ENCODE measurements at places on chromosomes 6 and 20. TPM values are rescaled to one million over a fixed set of nuclear protein-coding genes. Genes with fewer than 3 reads are reported as not detected.

PTCRA gene
- not detected for total RNA-seq

PHACTR3 gene
- total RNA-seq = not detected

IPCEF1 gene
- total RNA-seq = 20.3 TPM

COL21A1 gene
- total RNA-seq = not detected

TBXT gene
- not detected for total RNA-seq

OVOL2 gene
- not detected for total RNA-seq

- peaks cover 59% of the 10 kb centered on the region for H3K4me1 ChIP-seq
- DNase-seq = no peak
- H3K27me3 ChIP-seq = no peaks in the 10 kb centered on the region
- peaks cover 48% of the 10 kb centered on the region for H3K36me3 ChIP-seq
- no peak overlapping the region for H3K4me3 ChIP-seq
- H3K27ac ChIP-seq = peak overlapping the region; percentile 41
Measured at GRCh38 chr6:137387096-137387764, 107.0 kb downstream of the OLIG3 start.

DNA sequence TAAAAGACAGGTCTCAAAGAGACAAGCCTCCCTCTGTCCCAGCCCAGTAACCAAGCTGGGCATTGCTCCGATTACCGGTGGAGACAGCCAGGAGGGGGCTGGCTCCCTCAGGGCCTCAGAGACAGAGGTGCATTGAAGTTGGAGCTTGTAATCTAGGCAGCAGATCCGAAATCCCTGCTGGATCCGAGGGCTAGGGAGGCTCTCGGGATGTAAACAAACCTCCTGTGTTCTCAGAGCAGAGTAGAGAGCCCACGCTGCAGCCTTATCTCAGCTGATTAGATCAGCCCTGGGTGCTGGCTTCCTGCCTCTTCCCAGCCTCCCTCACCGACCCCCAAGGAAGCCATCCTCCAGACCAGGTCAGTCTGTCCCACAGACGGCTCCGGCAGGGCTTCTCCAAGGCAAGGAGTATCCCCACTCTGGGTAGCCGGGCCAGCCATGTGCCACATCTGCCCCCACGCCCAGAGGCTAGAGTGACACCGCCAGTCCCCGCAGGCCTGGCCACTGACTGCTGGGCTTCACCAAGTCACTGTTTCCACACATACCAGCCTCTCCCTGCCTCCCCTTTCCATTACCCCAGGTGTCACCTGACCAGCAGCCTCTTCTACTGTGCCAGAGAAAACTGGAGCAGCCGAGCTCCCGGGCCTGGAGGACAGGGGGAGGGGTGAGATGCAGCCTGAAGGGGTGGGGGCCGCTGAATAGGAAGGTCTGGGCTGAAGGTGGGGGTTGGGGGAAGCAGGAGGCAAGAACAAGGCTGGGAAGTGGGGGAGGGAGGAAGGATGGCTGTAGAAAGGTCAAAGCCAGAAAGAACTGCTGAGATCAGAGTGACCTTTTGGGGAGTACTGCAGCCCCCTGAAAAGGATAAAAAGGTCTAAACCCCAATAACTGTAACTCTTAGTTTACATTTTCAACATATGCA is 6.0 kb downstream of the SDC4 start:
- peaks cover 54% of the 10 kb centered on the region for H3K4me1 ChIP-seq
- no peak overlapping the region for H3K4me3 ChIP-seq
- H3K27ac ChIP-seq = no peak overlapping the region
- no peak for DNase-seq
- peaks cover 13% of the 10 kb centered on the region for H3K36me3 ChIP-seq
- H3K27me3 ChIP-seq = no peaks in the 10 kb centered on the region

- H3K4me1 ChIP-seq = no peaks in the 10 kb centered on the region
- H3K36me3 ChIP-seq = no peaks in the 10 kb centered on the region
- H3K4me3 ChIP-seq = no peak overlapping the region
- no peak overlapping the region for H3K27ac ChIP-seq
Measured at GRCh38 chr6:147029923-147030322, 174.3 kb upstream of the STXBP5 start.

GRCh38 chr20:63284544-63284949 is 8.4 kb upstream of the COL20A1 start:
- peak overlapping the region; percentile 55 for H3K27ac ChIP-seq
- H3K4me3 ChIP-seq = peak overlapping the region; percentile 71
- no peaks in the 10 kb centered on the region for H3K27me3 ChIP-seq
- peaks cover 3% of the 10 kb centered on the region for H3K36me3 ChIP-seq

DNA sequence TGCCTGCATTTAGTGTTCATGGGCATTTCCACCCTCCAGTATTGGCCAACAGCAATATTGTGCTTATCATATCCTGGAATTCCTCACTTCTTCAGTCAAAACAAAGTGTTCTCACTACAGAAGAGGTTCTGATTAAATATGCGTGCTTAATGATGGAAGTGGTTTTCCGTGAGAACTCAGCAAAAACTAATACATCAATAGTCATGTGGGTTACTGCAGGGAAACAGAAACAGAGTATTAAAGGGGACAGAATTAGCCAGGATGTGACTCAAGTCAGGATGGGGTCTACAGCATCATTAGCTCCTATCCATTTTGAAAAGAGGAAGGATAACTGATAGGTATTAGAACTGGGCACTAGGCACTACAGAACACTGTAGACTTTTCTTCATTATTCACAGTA is 384.6 kb downstream of the CDKAL1 start:
- no peak overlapping the region for H3K27ac ChIP-seq
- H3K27me3 ChIP-seq = no peaks in the 10 kb centered on the region
- H3K36me3 ChIP-seq = peaks cover 25% of the 10 kb centered on the region
- no peak overlapping the region for H3K4me3 ChIP-seq
- DNase-seq = no peak

GRCh38 chr20:17419479-17420041 is 111.6 kb downstream of the BFSP1 start:
- peaks cover 21% of the 10 kb centered on the region for H3K27me3 ChIP-seq
- H3K4me1 ChIP-seq = no peaks in the 10 kb centered on the region
- no peak overlapping the region for H3K27ac ChIP-seq
- H3K36me3 ChIP-seq = no peaks in the 10 kb centered on the region
- DNase-seq = no peak
- no peak overlapping the region for H3K4me3 ChIP-seq

DNA sequence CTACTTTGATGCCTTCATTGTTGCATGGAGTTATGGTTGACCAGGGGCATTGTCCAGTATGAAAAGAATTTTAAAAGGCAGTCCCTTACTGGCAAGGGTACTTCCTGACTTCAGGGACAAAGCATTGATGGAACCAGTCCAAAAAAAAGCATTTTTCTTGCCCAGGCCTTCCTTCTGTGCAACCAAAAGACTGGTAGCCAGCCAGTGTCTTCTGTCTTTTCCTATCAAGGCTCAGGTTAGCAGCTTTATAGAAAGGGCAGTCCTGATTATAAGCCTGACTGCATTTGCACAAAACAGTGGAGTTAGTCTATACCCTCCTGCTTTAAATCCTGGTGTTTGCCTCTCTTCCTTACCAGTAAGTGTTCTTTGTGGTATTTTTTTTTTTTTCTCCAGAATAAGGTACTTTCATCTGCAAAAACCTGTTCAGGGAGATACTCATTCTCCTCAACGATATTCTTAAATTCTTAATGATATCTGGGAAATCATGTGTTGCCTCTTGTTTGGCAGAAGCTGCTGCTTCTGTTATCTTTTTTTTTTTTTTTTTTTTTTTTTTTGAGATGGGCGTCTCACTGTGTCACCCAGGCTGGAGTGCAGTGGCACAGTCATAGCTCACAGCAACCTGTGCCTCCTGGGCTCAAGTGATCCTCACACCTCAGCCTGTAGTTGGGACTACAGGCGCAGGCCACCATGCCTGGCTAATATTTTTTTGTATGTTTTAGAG is 33.9 kb downstream of the SCAF8 start:
- H3K4me1 ChIP-seq = peaks cover 24% of the 10 kb centered on the region
- H3K27me3 ChIP-seq = no peaks in the 10 kb centered on the region
- peaks cover 30% of the 10 kb centered on the region for H3K36me3 ChIP-seq
- H3K4me3 ChIP-seq = no peak overlapping the region
- no peak overlapping the region for H3K27ac ChIP-seq
- no peak for DNase-seq

DNA sequence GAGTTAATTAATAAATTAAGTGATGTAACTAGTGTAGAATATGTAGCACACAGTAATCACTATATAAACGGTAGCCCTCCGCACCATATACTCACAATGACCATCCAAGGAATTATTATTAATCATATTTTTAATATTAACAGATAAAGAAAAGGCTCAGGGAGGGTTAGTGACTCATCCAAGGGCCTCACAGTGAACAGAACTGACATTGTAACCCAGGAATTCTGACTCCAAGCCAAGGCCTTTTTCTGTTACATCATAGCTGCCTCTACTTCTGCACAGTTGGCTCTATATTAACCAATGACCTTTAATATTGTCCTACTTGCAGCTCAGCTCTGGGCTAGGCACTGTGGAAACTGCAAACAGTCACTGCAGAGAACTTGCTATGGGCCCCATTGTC is 117.5 kb upstream of the SIRPG start:
- no peak overlapping the region for H3K4me3 ChIP-seq
- no peaks in the 10 kb centered on the region for H3K36me3 ChIP-seq
- DNase-seq = no peak
- H3K4me1 ChIP-seq = peaks cover 12% of the 10 kb centered on the region
- H3K27ac ChIP-seq = no peak overlapping the region

DNA sequence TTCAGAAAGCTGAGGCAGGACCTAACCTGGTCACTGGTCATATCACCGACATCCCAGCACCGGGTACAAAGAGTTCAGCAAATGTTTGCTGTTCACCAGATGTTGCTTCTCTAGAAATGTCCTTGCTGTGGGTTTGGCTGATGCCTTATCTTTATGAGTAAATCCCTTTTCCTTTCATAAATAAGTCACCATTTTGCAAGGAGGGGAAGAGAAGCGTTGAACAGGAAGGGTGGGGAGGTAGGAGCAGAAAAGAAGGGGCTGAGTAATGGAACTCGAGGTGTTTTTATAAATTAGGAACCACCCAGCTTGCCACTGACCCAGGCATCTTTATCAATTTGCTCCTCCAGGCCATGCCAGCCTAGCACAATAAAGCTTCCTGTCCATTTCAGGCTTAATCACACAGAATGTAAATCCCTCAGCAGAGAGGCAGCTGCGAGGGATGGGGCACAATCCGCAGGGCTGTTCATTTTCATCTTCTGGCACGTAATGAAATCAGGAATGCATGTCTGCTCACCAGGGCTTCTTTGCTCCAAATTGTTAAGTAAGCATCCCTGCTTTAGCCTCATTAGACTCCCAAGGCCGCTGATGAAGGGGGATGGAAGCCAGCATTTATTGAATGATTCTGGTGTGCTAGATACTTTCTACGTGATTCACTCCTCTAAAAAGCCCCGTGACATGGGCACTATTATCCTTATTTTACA is 371.9 kb upstream of the CHD6 start:
- no peak overlapping the region for H3K27ac ChIP-seq
- H3K36me3 ChIP-seq = no peaks in the 10 kb centered on the region
- DNase-seq = no peak
- H3K4me3 ChIP-seq = no peak overlapping the region
- H3K4me1 ChIP-seq = no peaks in the 10 kb centered on the region

GRCh38 chr6:140857739-140858380 is 1274.9 kb upstream of the GJE1 start:
- H3K4me1 ChIP-seq = no peaks in the 10 kb centered on the region
- no peaks in the 10 kb centered on the region for H3K27me3 ChIP-seq
- H3K4me3 ChIP-seq = no peak overlapping the region
- H3K36me3 ChIP-seq = no peaks in the 10 kb centered on the region
- no peak overlapping the region for H3K27ac ChIP-seq

DNA sequence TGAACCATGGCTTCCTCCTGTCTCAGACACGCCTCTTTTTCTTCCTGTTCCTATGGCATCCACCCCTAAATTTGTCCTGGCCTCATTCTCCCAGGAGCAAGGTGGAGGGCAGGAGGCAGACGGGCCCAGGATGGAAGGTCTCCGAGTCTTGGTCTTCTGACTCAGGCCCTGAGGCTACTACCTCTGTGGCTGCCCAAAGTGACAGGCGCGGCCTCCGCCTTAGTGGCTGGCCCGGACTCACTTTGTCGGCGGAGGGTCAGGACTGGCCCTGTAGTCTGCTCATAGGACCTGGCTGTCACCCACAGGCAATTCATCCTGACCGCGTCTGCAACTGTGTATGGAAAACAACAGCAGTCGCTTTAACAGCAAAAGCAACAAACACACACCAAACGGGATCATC is 263.1 kb upstream of the SUPT3H start:
- H3K27me3 ChIP-seq = no peaks in the 10 kb centered on the region
- no peaks in the 10 kb centered on the region for H3K36me3 ChIP-seq
- H3K4me3 ChIP-seq = no peak overlapping the region
- DNase-seq = no peak
- H3K27ac ChIP-seq = no peak overlapping the region
